ENCODE measurements at places on chromosomes 7 and 10.

- no peak for DNase-seq
These were observed 89.6 kb downstream of the CACNB2 start for GRCh38 chr10:18229826-18230225.

GRCh38 chr10:44991571-44991970 is 9.2 kb upstream of the ZNF22 start:
- DNase-seq, result no peak

DNA sequence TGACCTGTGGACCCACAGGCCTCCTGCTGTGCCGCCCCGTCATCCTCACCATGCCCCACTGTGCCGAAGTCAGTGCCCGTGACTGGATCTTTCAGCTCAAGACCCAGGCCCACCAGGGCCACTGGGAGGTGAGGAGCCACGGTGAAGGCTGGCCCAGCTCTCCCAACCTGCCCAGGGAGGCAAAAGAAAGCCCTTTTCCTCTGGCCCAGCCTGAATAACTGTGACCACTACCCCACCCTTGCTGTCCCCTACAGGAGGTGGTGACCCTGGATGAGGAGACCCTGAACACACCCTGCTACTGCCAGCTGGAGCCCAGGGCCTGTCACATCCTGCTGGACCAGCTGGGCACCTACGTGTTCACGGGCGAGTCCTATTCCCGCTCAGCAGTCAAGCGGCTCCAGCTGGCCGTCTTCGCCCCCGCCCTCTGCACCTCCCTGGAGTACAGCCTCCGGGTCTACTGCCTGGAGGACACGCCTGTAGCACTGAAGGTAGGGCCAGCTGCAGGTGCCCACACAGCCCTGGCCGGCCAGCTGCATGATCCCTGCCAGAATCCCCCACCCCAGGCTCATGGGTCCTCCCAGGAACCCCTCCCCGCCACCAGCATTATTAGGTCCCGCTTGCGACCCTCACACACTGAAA is 25.5 kb upstream of the SLC29A3 start:
- no peak for DNase-seq

DNA sequence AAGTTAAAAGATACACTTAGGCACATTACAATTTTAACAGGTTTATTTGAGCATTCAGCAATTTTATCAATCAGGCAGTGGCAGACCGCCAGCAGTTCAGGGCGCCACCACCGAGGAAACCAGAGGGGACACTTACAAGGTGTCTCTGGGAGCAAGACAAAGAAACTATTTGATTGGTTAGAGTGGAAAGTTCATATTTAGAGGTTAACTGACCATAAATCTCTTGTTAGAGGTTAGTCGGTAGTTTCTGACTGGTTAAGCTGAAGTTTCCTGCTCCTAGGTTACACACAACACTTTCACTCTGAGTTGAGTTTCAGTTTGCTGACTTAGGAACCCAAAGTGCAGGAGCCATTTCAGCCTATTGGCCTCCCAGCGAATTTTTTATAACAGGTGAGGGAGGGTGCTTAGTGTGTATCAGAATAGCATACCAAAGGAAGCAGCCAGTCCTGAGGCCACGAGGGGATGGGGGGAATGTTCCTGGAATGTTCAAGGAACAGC is 10.8 kb upstream of the PVRIG start:
- no peak for DNase-seq

GRCh38 chr7:91789086-91789485 is 91.4 kb downstream of the MTERF1 start:
- no peak for DNase-seq

DNA sequence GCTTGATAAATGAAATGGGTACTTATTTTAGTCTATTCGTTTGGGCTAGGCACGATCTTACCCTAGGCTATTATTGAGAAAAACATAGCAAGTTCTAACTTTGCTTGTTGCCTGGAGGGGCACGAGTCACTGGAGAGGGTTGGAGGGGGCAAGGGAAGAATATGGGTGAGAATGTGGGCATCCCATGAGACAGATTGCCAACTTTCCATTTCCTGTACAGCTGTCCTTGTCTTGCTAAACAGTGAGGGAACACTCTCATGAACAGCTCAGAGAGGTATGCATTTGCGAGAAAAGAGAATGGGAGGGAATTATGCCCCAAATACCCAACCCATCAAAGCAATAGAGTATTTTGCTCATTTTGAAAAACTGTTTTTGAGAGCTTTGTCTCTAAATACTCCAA is 9.2 kb downstream of the CDHR3 start:
- no peak for DNase-seq
